SK-N-MC (cell line): ENCODE measurements at places on chromosomes 12 and 14.

DNA sequence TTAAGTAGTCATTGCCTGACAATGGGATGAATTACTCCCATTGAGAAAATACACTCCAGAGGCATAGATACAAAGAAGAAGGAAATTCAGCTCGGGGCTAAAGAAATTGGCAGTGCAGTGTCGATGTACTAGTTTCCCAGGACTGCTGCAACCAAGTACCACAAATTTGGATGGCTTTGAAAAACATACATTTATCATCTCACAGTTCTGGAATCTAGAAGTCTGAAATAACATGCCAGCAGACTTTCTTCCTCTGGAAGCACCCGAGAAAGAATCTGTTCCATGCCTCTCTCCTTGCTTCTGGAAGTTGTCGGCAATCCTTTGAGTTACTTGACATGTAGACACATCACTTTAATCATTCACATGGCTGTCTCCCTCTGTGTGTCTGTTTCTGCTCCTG lies 101.9 kb downstream of the TMTC3 start:
- no peak for DNase-seq

GRCh38 chr12:25337916-25338315 lies 87.2 kb upstream of the KRAS start:
- no peak for DNase-seq

- DNase-seq: no peak
Measured at GRCh38 chr14:99261912-99262787, 9.8 kb downstream of the BCL11B start.

DNA sequence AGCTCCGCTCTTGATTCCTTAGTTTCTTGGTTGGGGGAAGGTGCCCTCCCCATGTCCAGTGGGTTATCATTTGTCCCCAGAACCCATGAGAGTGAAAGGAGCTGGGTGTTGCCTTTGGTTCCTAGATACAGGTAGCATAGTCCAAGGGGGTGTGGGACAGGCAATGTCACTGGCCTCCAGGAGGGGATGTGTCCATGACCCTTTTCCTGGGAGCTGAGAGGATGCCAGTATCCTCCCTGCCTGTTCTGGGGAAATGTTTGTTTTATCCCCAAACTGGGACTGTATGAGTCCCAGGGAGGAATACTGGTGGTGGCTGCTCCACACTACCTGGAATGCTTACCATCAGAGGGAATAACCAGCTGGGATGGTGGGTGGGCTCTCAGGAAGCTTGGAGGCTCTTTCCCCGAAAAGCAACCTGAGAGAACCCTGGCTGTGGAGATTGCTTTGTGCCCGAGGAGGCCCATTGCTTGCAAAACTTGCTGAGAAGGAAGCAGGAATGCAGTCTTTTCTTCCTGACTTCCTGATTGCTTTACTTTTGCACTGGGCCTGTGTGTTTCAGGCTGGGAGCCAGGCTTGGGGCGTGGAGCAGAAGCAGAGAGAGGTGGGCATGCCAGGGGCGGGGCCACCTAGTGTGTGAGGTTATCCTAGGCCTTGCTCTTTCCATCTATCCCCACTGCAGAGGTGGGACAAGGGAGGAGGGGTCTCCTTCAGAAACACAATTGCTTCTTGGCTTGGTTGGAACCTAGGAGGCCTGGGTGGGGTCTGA lies 715 bp upstream of the SLC10A1 start:
- no peak for DNase-seq

DNA sequence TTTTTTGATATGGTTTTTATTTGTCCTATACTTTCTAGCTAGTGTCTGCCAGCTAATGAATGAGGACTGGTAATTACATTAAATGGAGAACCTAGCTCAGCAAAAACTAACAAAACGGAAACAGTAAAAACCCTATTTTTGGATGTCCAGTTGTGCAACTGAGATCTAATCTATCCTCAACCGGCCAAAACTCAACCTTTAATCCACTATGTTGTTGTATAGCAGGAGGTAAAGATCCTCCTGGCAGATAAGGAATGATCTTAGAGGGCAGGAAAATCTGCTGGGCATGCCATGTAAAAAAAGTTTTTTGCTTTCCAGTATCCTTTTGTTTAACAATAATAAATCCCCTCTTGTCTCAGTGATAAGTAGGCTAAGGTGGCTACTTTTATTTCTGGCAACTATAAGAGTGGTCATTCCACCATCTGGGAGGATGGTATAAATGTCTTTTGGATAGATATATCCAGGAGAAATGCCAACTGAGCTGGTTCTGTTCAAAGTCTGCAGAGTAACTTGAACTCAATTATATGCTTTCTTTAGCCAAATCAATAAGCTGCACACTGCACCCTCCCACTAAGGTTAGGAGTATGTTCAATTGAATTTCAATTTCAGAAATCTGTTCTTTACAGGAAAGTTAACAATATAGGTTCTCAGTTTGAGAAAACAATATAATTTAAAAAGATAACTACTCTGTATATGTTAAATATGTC lies 40.1 kb downstream of the WASHC3 start:
- DNase-seq: no peak

- no peak for DNase-seq
Measured at GRCh38 chr12:120628919-120629318, 11.5 kb upstream of the CABP1 start.

DNA sequence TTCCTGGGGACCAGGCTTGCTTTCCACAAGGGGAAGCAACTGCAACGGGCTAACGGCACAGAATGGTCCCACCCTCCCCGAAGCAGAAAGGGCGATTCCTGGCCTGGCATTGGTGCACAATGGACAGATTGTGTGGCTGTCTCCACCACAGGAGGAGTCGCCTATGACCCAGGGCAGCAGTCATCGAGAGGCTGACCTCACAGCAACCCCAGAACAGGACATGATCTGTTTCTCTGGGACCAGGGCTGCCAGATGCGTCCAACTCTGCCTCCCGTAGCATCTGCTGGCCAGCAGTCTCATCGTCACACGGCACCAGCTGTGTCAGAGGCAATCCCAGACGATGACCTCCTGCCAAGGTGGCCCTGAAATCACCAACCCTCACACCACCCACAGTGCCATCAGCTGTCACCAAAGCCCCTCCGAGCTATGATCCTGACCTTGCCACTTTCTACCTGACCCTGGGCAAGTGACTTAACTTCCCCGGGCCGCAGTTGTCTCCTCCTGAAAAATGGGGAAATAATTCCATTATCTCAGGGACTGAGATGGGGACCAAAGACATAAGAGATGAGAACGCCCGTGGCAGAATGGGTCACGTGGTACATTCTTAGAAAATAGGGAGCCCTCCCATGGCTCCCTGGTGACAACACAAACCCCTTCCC lies 86.7 kb downstream of the CHGA start:
- DNase-seq: no peak

DNA sequence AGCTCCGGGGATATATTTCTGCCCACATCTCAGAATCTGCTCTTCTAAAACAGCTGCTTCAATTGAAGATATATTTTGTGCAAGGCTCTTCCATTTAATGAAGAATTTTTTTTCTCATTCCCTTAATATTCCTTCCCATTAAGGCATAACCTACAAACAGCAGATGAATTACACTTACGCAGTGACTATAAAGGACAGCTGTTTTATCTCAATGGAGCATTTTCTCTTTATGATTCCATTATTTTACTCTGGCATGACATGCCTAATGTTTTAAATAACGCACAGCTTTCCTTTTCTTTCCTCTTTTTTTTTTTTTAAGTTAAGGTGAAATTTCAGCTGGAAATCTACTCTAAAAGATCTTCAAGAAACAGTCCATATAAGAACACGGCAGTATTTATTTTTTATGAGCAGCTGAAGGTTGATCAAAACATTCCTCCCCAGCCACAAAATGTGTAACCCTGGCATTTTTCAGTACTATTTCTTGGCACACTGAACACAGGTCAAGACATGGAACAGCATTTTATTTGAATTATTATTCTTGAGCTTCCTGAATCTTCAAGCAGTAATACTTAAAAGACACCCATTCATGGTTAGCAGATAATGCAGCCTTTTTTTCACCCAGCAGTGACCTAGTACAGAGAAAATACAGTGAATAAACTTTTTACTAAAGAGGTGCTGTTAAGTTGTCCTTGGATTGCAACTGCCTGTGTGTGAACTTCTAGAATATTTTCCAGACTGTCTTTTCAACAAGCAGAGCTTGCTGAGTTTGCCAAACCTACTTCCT lies 118.1 kb upstream of the FOXN3 start:
- DNase-seq: no peak

DNA sequence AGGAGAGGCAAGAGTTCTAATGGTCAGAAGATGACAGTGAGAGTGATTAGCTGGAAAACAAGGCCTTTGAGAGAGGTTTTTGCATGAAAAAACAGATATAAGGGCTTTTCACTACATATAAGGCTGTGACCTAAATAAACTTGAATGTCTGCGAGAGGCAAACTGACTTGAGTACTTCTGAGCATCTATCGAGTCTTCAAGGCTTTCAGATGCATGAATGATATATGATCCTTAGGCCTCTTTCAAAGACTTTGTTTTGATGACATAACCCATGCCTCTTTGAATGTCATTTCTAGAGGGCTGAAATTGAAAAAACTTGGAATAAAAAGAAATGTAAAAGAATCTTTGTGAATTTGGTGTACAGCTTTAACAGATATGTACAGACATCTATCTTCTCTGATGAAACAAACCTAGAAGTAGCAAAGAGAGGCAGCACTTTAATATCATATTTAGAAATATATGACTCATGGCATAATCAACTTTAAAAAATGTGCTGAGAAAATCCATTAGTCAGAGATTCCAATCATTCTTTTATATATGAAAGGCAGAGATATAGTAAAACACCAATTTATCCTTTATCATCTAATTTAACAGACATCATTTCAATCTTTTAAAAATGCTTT lies 72.6 kb downstream of the PPM1H start:
- DNase-seq: no peak

DNA sequence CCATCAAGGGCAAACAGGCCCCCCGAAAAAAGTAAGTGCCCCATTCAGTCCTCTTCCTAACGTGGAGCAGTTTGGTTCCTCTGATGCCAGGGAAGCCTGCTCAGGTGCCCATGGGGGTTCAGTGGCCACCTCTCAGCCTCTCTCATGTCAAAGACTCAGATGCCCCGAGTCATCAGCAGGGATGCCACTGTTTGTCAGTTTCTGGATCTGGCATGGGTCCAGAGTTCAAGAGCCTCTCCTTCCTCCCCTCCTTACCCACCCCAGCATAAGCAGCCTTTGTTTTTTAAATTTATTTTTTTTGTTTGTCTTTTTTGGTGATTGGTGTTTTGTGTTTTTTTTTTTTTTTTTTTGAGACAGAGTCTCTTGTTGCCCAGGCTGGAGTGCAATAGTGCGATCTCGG lies 11.3 kb downstream of the KMT5A start:
- no peak for DNase-seq

DNA sequence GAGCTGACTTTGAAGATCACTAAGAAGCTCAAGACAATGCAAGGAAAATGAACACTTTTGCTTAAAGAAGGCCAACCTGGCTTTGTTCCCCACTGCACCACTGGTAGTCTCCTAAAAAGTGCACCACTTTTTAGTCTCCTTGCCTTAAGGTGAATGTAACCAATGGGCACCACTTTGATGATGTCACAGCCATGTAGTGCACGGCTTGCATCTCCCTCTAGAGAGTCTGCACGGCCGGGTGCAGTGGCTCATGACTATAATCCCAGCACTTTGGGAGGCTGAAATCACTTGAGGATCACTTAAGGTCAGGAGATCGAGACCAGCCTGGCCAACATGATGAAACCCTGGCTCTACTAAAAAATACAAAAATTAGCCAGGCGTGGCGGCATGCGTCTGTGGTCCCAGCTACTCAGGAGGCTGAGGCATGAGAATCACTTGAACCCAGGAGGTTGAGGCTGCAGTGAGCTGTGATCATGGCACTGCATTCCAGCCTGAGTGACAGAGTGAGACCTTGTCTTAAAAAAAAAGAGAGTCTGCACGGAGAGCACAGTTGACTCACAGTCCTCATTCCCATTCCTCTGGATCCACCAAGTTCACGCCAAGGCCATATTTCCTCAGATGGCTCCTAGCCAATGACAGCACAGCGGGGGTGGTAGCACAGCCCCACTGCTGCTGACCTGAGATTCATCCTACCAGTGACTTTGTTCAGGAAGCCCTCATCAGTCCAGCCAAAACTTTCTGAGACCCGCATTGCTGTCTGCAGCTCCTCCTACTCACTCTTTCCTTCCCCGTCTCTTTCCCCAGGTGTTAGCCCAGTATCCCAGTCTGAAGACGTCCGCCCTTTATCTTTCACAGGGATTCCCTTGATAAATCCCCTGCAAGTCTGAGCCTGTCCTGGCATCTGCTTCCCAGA lies 16.5 kb upstream of the IFT81 start:
- no peak for DNase-seq

- DNase-seq: no peak
Measured at GRCh38 chr14:55877942-55878341, 240.3 kb upstream of the PELI2 start.

- no peak for DNase-seq
Measured at GRCh38 chr12:54017027-54017788, 8.4 kb downstream of the HOXC8 start.

- no peak for DNase-seq
Measured at GRCh38 chr14:23704890-23705289, 68.7 kb downstream of the DHRS2 start.

GRCh38 chr12:48197549-48197970 lies 5.5 kb downstream of the OR10AD1 start:
- no peak for DNase-seq

- no peak for DNase-seq
Measured at GRCh38 chr14:73663548-73664212, 18.9 kb downstream of the DNAL1 start.

DNA sequence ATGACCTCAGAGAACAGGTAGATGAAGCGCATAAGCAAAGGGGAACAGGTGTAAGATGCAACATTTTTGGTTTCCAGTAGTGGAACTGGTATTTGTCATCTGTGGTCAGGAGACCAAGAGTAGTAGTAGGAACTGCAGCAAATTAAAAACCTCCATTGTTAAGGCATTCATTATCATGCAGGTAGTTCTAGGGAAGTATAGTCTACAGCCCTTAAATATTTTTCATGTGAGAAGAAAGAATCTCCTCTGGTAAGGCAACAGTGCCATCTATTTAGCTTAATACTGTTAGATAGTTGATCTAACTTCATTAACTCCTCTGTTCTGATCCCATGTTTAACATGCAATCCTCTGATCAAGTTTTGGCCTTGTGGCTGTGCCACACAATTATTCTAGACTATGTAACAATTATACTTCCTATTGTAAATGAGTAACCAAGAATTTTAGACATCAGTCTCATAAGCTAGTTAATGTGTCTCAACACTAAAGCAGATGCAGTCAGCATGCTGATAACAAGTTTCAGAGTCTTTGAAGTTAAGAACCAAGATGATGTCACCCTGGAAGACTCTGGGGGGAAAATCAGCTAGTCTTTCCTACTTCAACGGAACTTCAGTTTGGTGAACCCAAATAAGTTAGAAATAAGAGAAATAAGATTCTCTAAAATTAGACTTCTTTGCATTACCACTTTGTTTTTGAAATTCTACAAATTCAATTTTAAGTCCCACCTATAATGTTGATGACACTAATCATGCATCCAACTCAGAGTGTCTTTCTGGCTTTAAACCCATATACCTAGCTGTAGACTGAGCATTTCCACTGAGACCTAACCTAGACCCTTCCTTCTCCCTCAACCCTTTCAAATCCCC lies 70.9 kb downstream of the STXBP6 start:
- DNase-seq: no peak

DNA sequence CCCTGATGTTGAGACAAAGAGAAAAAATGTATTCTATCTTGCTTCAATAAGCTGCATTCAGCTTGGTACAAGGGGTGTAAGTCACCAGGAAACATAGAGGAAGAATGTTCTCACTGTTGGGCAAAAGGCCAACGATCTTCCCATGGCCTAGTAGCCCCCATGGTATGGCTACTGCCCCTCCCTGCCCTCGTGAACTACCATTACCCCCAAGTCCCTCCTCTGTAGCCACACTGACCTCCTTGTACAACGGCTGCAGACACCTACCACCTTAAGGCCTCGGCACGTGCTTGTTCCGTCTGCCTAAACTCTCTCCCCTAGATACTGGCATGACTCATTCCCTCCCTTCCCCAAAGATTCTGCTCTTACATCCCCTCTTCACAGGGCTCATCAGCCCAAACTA lies 81.9 kb upstream of the ANO2 start:
- DNase-seq: no peak
